ENCODE measurements at places on chromosomes 13 and 19.
A peak's percentile ranks its signal among the peaks of the same experiment; 100 is the strongest.

- DNase-seq: no peak
Observed at GRCh38 chr13:34993470-34993869, 51.4 kb downstream of the NBEA start.

DNA sequence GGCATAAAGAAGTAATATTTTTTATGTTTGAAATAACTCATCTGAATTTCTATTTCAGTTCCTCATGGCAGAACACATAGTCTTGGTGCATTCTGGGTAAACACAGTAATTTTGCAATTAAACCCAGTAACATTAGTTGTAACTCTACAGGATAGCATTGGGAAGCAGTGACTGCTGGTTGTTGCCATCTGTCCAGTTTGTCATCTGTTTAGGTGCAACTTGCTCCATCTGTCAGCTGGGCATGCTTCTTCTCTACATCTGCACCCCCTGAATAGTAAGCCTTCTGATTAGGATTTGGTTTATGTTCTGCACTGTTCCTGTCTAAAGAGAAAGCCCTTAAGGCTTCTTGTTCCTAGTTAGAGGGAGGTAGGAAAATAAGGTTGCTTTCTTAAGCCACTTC, 63.5 kb upstream of the CSNK1A1L start:
- no peak for DNase-seq

DNA sequence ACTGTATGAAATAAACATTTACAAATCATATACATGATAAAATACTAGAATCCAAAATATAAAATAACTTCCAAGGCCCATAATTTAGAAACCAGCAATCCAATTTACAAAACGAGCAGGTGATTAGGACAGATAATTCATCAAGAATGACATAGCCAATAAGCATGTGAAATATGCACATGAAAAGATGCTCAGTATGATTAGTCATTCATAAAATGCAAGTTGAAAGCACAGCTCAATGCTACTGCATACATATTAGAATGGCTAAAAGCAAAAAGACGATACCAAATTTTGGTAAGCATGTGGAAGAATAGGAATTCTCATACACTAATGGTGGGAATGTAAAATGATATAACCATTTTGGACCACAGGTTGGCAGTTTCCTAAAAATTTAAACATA, 837.2 kb upstream of the MIR17HG start:
- DNase-seq: no peak

DNA sequence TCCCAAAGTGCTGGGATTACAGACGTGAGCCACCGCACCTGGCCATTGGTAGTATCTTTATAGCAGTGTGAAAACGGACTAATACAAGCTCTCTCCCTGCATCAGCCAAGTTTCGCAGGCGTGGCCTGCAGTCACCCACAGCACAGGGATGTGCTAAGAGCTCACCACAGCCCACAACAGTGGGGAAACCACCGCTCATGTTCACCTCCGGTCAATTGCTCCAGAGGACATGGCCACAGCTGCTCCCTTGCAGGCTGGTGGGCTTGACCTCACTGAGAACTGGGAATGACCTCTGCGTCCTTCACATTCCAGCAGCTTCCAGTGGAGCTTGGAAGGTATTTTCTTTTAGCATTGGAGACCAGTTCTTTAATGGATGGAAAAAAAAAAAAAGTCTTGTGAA, 156.4 kb downstream of the KCTD15 start:
- no peak for DNase-seq

- DNase-seq: no peak
Observed at GRCh38 chr13:79282976-79283375, 123.1 kb downstream of the RBM26 start.

DNA sequence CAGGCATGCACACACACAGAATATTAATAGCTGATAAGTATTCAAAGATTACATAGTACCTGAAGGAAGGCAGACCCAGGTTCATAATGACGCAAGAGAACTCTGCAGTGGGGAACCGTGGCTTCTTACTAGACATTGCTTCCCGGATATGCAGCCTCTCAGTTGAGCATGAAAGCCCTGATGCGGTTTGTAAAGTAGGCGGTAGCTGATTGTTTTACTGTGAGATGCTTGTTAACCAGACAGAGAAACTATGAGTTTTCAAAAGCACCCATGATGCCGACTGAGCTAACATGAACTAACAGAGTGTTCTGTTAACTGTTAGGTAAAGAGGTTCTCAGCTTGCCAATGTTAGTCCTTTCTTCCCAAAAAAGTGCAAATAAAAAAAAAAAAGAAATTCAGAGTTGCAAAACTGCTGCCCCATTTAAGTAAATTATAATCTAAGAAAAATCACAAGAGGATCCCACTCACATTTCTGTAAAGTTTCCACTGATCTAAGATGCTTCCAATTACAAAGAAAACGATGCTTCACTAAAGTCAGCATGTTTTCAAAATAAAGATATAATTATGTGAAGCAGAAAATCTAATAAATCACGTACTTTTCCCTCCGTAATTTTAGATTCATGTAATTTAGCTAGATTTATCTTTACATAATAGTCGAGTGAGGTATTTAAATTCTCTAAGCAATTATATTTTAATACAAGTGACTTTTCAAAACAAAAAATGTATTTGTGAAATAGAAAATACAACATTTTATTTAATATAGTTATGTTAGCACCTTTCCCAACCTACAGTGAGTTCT, 2.2 kb downstream of the FLT1 start:
- DNase-seq: no peak

DNA sequence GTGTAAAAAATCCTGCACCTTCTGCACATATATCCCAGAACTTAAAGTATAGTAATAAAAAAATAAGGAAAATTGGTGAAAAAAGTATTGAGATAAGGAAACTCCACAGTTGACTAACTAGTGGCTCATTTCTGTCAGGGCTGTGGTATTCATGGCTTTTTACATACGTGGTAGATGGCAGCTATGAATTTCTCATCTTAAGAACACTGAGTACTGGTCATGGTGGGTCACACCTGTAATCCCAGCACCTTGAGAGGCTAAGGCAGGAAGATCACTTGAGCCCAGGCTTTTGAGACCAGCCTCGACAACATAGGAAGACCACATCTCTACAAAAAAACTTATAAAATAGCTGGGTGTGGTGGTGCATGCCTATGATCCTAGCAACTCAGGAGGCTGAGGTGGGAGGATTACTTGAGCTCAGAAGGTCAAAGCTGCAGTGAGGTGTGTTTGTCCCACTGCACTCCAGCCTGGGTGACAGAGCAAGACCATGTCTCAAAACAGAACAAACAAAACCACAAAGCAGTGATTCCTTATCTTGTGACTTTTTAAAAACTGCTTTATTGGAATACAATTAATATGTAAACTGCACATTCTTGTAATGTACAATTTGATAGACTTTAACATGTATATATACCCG, 16.8 kb downstream of the SLAIN1 start:
- no peak for DNase-seq

DNA sequence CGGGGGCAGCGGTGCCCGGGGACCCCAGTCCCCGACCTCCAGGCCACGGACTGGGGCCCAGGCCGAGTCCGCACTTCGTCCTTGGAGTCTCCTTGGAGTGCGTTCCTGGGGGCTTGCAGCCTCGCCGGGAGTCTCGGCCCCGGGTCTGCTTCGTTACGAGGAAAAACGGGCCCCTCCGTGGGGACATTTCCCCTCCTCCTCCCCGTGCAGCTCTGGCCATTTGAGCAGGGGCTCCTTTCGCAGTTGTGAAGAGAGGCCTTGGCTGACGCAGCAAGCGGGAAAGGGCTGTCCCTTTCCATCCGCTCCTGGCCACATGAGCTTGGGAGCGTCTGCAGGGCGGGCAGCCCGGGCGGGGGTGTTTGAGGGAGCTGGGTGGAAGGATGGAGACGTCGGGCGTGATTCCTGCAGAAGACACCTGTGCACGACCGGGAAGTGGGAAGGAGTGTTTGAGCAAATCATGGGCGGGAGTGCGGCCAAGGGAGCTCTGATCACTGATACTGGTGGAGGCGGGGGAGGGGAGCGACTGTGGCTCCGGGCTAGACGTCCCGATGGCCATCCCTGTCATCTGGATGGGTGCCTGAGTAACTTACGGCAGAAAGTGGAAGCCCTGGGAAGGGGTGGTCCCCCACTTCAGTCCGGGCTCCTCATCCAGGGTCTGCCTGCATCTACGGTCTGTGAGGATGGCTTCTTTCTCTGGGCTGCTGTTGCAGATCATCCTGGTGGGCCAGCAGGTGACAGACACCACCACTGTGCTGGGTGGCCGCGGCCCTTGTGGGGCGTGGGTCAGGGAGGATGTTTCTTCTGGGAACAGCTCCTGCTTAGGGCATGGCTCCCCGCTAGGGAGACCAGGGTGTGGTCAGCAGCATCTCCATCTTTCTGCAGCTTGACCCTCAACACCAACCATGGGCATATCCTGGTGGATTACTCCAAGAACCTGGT, 736 bp downstream of the GPI start:
- peak; percentile 27 for DNase-seq

DNA sequence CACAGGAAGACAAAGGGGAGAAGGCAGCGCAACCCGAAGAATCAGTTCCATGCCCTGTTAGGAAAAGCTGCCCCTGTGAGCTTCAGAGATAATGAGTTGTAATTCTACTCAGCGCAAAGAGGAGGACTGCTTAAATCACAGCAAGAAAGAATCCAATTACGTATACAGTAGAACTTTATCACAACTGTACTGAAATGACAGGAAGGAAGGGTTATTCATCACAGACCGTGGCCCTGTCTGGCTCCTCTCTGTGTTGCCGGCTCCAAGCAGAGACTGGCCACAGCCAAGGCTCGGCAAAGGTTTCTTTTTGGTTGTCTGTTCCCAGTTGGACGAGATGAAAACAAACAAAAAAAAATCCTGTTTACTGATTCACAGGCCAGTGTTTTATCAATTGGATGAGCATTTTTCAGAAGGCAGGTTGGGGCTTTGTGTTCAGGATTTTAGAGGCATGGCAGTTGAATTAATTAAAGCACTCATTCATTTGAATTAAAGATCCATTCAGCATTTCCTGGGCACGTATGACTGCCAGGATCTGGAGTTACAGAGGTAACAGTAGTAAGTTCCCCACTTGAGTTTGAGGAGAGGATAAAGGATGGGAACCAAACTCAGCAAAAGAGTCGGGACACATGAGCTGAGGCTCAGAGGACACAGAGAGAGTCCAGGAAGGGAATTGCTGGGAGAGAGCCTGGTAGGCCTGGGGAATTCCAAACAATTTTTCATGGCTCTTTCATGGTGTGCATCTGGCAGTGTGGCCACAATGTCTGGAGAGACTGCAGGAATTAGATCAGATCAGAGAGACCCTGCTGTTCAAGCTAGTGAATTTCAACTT, 341.0 kb downstream of the DNAJC15 start:
- peak; percentile 76 for DNase-seq

DNA sequence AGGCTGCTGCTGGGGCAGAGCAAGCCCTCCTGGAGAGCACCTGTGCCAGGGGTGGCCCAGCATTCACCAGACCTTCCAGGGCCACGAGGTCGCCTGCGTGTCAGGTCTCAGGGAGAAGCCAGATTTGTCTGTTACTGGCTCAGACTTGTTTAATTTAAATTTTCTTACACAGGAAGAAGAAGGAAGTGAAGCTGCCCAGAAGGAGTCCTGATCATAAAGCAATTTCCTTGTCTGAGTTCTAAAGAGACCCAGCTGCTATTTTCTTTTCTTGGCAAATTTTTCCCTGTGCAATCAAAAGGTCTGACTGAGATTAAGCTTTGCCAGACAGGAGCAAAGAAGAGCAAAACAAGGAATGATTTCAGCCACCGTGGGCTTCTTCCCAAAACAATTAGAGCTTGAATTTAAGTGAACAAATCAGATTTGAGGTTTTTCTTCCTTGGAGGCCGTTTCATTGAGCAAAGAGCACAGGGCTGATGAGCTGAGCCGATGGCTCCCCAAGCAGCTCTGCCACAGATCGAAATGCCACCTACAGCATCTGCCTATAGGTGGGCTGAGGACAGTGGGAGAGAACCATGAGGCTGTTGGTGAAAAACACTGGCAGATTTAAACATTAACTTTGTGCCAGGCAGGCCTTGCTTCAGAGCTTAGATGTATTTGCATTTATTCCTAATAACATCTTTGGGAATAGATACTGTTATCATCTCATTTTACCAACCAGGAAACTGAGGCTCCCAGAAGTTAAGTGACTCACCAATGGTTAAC, 40.1 kb downstream of the HSPH1 start:
- no peak for DNase-seq

- DNase-seq: no peak
Observed at GRCh38 chr13:109088624-109088917, 459.2 kb downstream of the MYO16 start.

DNA sequence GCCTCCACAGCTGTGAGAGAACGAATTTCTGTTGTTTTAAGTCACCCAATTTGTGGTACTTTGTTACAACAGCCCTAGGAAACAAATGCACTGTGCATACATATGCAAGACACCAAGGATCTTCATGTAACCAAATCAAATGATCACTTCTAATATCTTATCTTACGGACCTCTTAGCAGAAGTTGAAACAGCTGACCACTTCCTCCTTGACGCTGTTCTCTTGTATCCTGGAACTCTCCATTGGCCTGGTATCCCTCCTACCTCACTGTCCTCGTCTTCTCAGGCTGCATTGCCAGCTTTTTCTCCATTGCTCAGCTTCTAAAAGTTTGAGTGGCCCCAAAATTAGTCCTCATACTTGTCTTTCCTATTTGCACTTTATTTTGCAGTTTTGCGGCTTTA, 200.4 kb downstream of the DLEU7 start:
- DNase-seq: no peak

- no peak for DNase-seq
Observed at GRCh38 chr13:44388427-44389059, 14.9 kb downstream of the SERP2 start.

- DNase-seq: no peak
Observed at GRCh38 chr19:14577885-14578427, 4.9 kb upstream of the CLEC17A start.

GRCh38 chr13:85141401-85141800, 657.8 kb downstream of the SLITRK6 start:
- no peak for DNase-seq

- peak; percentile 58 for DNase-seq
Observed at GRCh38 chr13:59906413-59907049, 257.2 kb downstream of the DIAPH3 start.

GRCh38 chr13:83498045-83498444, 384.2 kb downstream of the SLITRK1 start:
- DNase-seq: no peak

GRCh38 chr19:32966750-32967149, 5.0 kb downstream of the CEP89 start:
- no peak for DNase-seq

GRCh38 chr19:30877661-30878113, 471.5 kb downstream of the TSHZ3 start:
- DNase-seq: no peak

- DNase-seq: peak; percentile 92
Observed at GRCh38 chr19:33373453-33374235, at the start of gene CEBPG. Gene CEBPG (plus strand): TSS chr19:33373709. CDS start chr19:33379240, 5,531 bp downstream.

DNA sequence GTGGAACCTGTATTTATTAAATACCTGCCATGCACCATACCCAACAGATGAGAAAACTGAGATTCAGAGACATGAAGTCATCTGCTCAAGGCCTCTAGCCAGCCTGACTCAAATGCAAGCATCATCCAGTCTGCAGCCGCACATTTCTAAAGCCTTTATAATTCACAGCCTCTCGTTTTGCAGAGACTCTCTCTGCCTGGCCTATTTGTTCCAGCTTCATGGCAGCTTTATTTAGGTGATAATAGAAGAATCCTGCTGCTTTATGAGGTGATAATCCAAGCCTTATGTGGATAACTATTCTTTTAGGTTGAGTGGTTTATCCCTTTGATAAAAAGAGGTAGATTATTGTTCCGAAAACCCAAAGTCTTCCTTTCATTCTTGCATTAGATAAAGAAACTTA, 58.4 kb downstream of the OXGR1 start:
- no peak for DNase-seq

GRCh38 chr13:57063007-57063406, 77.7 kb upstream of the PRR20A start:
- no peak for DNase-seq
